Muscle of leg (tissue), 16 donors: ENCODE measurements at places on chromosomes 16 and 17.

- no peak for DNase-seq
These were observed 23.5 kb downstream of the PLCD3 start for GRCh38 chr17:45108595-45109521.

DNA sequence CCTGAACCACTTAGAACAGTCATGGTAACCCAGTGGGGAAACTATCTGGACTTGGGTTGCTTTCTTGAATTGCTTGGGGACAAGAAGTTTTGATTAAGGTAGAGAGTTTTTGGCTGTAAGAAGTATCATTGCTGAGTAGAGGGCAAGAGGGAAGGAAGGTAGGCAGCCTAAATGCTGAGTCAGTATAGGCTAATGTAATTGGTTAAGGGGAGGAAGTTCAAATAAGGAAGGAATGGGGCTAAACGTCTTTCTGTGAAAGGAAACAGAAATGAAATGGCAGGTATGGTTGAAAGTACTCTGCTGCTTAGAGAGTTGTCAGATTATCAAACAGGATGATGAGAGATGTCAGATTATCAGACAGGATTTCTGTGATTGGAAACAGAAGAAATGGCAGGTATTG is 20.3 kb downstream of the KPNB1 start:
- no peak for DNase-seq

GRCh38 chr16:10367616-10368188 is 18.2 kb upstream of the ATF7IP2 start:
- no peak for DNase-seq

DNA sequence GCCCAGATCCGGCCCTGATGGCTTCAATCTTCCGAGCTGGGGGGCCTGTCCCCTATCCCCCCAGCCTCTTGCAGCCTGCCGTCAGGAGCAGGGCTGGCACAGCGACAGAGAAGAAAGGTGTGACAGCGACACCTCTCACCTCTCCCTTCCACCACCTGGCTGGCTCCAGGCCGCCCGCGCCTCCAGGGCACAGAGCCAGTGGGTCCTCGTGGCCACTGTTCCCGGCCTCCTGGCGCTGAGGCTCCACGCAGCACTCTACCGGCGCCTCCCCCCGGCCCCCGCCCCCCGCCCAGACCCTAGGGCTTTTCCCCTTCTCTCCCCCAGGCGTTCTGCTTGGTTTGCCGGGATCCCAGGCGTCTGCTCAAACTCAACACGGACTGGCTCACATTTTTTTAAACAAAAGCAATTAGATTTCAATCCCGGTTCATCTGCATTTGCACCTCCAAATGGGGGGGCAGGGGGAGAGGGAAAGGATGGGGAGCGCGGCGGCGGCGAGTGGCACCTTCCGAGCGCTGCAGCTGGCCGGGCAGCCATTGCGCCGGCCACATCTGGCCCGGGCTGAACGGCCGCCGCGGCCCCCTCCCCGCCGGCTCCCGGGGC is 12.8 kb upstream of the CBX8 start:
- DNase-seq, result peak; percentile 24

GRCh38 chr17:28796062-28796461 is 46.5 kb downstream of the FAM222B start:
- no peak for DNase-seq

DNA sequence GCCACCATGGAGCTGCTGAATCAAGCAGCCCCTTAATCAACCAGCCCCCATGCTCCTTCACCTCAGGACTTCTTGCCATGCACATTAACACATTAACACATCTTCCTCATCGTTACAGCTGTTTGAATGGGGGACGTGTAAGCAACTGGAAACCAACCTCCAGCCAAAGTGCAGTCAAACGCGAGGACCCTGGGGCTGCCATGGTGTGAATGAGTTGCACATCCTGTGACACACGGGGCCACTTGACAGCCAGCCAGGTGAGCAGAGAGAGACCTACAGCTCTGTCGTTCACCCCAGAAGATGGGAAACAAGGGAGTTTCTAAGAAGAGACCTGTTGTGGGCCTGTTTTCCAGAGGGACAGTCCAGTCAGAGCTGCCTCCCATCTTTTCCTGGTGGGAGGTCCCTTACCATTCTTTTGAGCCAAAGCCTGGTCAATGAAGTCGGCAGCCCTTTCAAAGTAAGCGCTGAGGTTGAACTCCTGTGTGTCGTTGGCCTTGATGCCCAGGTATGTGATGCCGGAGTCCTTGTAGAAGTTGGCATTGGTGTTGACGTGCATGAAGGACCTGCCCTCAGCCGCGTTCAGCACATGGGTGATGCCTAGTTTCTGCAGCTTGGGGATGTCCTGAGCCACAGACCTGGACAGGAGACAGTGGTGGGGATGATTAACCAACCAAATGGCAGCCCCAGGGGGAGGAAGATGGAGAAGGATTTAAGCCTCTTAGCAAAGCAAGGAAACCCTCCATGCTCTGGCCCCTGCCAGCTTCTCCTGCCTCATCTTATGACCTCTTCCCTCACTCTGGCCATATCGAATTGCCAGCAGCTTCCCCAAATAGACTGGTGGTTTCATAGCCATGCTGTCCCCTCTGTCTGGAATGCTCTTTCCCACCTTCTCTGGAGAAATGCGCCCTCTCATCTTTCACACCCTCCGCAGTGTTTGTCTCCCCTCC is 4.2 kb downstream of the DUSP3 start:
- peak; percentile 44 for DNase-seq

- peak; percentile 84 for DNase-seq
These were observed 578 bp downstream of the MYCBPAP start for GRCh38 chr17:50508573-50509460.

GRCh38 chr17:38425744-38426143 is 2.5 kb upstream of the ARHGAP23 start:
- no peak for DNase-seq

DNA sequence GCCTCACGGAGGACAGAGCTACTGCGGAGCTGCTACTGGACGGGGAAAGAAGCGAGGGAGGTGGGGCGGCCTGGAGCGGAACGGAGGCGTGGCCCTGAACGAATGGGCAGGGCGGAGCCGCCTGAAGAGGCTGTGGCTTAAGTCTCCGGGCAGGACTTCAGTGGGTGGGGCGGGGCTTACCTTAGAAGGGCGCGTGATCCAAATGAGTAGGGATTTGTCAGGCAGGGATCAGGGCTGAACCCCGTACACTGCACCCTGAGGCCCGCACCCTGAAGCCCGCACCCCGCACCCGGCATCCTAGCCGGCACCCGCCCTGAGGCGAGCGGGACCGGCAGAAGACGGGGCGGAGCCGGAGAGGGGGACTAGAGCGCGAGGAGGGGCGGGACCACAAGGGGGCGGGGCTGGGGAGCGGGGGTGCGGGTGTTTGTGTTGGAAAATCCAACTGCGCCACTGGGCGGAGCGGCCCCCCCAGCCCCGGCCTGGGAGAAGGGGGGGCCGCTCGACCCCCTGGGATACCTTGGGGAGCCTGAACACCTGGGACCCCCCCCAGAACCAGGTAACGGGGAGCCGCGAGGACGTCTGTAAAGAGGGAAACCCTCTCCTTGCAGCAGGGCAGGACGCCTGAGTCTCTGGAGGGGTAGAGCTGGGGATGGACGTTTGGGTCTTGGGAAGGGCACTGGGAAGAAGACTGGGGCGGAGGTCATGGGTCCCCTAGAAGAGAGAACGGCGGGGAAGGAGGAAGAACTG is at the start of gene KDM6B:
Gene KDM6B, plus strand, starts transcription at position 423 of the 747 bp plus-strand sequence. CDS start 11,338 bp downstream, outside the sequence.
- DNase-seq, result peak; percentile 96

DNA sequence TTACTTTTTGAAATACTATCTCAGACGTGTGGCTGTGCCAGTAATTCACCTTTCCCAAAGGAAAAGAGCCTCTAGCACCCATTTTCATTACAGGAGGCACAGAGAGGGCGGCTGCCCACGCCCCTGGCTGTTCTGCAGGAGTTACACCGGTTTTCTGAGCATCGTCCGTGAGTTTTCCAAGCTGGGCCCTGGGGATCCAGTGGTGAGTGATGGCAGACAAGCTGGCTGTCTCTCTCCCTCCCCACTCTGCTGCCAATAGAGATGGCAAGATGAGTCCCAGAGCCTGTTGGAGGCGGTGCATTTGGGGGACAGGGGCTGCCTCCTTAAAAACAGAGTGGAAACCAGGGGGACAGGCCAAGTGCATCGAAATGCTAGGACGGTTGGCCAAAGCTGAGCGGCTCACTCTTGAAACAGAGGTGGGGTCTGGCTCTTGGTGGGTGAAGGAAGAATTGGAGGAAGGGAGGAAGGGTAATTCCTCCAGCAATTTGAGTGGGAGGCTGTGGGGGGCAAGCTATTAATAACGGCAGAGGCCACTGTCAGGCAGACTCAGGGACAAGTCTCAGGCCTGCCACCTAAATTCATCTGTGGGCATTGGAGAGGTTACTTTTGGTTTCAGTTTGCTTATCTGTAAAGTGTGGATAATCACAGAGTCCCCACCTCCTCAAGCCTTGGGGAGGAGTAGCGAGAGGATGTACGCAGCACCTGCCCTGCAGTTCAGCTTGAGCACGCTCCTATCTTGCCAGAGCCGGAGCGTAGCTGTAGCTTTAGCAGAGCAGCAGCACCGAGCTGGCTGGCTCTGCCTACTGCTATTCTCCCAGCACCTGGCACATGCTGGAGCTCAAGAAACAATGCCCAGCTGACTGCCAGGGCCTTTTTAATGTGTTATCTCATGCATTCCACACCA is 7.5 kb upstream of the NOS2 start:
- DNase-seq, result peak; percentile 27

DNA sequence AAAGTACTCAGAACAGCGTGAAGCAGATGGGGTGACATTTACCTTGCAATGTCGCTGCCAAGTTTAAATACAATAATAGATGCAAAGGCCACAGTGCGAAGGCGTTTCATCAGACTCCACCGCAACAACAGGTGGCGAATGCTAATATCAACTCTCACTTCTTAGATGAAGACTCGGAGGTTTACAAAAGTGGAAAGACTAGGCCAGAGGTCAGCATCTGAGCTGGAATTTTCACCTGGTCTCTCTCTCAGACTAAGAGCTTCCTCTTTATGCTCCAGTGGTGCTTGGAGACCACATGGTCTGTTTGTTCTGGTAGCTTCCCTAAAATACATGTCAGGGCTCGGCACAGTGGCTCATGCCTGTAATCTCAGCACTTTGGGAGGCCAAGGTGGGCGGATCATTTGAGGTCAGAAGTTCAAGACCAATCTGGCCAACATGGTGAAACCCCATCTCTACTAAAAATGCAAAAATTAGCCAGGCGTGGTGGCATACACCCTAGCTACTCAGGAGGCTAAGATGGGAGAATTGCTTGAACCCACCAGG is 169.1 kb downstream of the XYLT1 start:
- no peak for DNase-seq

DNA sequence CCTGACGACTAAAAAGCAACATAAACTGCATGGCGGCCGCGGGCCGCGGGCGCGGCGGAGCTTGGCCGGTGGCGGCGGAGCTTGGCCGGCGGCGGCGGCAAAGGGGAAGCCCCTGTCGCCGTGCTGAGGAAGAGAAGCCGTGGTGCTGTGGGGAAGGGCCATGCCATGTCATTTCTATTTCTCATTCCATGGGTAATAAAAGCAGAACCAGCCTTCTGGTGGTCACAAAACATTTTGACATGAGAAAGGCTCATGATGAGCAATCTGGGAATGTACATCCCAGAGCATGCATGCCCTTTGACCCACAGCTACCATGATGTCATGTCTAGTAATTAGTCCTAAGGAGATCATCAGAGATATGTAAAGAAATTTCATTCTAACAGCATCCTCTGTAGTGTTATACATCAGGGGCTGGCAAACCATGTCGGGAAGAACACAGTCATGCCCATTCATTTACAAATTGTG is 23.9 kb upstream of the HEATR6 start:
- DNase-seq, result peak; percentile 46

- DNase-seq, result no peak
These were observed 740 bp upstream of the POLR3E start for GRCh38 chr16:22296225-22297113.

DNA sequence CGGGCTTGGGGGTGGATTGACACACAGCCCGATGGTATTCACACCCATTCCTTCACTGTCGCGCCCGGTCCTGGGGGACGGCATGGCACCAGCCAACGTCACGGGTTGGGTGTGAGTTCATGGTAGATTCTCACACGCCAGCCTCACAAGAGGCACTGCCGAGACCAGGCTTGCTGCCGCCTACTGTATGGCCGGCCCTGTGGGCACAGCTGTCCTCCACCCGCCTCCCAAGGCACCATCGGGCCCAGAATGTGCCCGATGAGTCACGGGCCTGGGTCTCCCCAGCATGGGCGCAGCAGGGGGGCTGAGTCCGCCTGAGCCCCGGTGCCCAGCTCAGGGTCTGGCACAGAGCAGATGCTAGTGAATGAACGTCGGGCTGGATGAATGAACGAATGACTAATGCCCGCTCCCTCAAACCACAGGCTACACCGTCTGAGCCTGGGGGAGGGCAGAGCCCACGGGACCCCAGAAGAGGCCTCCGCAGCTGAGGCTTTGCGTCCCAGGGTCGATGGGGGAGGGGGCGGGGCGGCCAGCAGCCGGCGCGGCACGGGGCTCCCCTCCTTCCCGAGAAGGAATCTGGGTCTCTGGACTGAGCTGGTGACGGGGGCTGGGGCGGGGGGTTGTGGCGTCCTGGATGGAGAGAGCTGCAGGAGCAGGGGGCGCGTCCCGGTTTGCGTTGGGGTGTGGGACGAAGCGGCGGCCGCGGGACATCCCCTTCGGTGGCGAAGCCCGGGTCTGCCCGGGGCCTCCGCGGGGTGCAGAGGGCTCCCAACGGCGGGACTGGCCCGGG is 829 bp downstream of the PITPNM3 start:
- DNase-seq, result no peak

GRCh38 chr17:27466743-27467375 is 10.6 kb downstream of the KSR1 start:
- no peak for DNase-seq

DNA sequence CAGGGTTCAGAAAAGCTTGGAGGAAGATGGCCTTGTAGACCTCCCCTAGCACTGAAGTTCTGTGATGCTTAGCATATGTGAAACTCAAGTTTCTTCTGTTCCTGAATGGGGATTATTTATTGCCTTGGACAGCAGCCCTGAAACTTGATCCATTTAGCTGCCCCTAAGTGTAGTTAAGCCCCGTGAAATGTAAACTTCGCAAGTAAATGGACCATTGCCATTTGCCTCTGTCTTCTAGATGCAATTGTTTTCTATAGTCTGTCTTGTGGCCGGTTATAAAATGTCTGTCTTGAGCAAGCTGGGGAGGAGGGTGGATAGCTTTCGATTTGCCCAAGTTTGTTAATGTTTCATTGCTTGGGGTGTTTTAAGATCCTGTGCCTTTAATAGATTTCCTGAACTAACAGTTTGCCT is 261.8 kb downstream of the CDH13 start:
- peak; percentile 66 for DNase-seq

GRCh38 chr17:33964344-33964979 is 290.6 kb upstream of the CCL2 start:
- DNase-seq, result no peak
